ENCODE measurements at places on chromosomes 5 and 9. TPM values are rescaled to one million over a fixed set of nuclear protein-coding genes. Genes with fewer than 3 reads are reported as not detected.

The ZNF658 gene
- total RNA-seq, result 4.5 TPM

The ITGA1 gene
- total RNA-seq, result 107 TPM

The SPAG8 gene
- total RNA-seq, result 0.55 TPM

The GARIN3 gene
- total RNA-seq, result not detected

The EPB41L4A gene
- total RNA-seq, result 3.2 TPM

The RASEF gene
- total RNA-seq, result 0.28 TPM

The SLC35A4 gene
- total RNA-seq, result 13.1 TPM

The FBP2 gene
- total RNA-seq, result not detected

Data from smooth muscle cell of the umbilical artery (primary cell).